Esophagus muscularis mucosa (tissue), 4 donors: ENCODE measurements at places on chromosomes 5 and 9. TPM values are rescaled to one million over a fixed set of nuclear protein-coding genes. Genes with fewer than 3 reads are reported as not detected.

YIPF5 gene
- total RNA-seq, result 24.9 TPM

- no peaks in the 10 kb centered on the region for H3K4me1 ChIP-seq
- H3K4me3 ChIP-seq, result no peak overlapping the region
- no peaks in the 10 kb centered on the region for H3K27me3 ChIP-seq
- DNase-seq, result no peak
- H3K27ac ChIP-seq, result no peak overlapping the region
Observed at GRCh38 chr5:82820961-82821845, 256.0 kb downstream of the TMEM167A start.

- DNase-seq, result no peak
- H3K27ac ChIP-seq, result no peak overlapping the region
- H3K4me1 ChIP-seq, result peaks cover 46% of the 10 kb centered on the region
- no peaks in the 10 kb centered on the region for H3K27me3 ChIP-seq
- H3K36me3 ChIP-seq, result peaks cover 48% of the 10 kb centered on the region
- no peak overlapping the region for H3K4me3 ChIP-seq
Observed at GRCh38 chr9:124855944-124856765, 2.9 kb downstream of the WDR38 start.

DNA sequence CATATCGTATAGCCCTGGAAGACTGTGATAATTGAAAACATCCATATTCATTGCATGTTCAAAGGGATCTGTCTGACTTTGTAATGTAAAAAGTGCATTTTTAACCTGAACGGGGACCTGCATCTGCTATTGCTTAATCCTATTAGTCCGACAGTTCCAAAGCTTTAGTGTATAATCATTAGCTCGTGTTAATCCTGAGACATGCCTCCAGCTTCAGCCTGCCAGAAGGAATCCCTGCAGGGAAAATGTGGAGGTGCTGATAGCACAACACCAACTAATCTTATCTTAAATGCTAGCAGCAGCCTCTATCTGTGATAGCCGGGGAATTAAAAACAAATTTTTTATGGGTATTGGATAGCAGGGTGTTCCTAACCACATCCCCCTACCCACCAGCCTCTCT is 495.2 kb downstream of the TLE4 start:
- no peaks in the 10 kb centered on the region for H3K27me3 ChIP-seq
- H3K4me3 ChIP-seq, result no peak overlapping the region
- H3K4me1 ChIP-seq, result peaks cover 6% of the 10 kb centered on the region

GRCh38 chr9:121765021-121765950 is 113.9 kb downstream of the DAB2IP start:
- H3K36me3 ChIP-seq, result peaks cover 87% of the 10 kb centered on the region
- no peak for DNase-seq
- peaks cover 39% of the 10 kb centered on the region for H3K4me1 ChIP-seq
- H3K27ac ChIP-seq, result peak overlapping the region; percentile 67
- H3K4me3 ChIP-seq, result no peak overlapping the region
- H3K27me3 ChIP-seq, result no peaks in the 10 kb centered on the region

GRCh38 chr5:44942524-44943001 is 133.8 kb downstream of the MRPS30 start:
- H3K4me1 ChIP-seq, result no peaks in the 10 kb centered on the region
- H3K27me3 ChIP-seq, result no peaks in the 10 kb centered on the region
- no peak for DNase-seq

DNA sequence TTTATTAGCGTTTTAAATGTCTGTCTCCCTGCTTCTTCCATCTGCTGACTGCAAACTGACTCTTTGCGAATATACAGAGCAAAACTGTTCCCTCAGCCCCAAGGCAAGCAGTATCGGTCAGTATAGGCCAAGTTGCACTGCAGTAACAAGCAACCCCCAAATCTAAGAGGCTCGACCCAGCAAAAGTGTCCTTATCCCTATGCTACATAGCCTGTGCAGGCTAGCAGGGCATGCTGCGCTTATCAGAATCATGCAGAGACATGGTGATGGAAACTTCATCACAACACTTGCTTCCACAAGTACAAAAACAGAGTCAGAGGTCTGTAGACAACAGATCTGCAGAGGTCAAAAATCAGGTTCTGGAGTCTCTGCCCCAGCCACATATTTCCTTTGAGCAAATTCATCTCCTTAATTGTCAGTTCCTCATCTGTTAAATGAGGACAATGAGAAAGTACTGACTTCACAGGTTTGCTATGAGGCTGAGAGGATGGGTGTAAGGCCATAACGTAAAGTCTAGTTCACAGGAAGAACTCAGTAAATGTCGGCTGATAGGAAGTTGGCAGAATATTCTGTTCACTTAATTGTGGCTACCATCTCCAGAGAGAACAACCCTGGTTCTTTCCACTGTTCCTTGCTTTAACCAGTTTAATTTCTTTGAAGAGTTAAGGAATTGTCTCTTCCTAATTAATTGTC is 9.6 kb upstream of the IL17B start:
- peaks cover 94% of the 10 kb centered on the region for H3K4me1 ChIP-seq
- H3K4me3 ChIP-seq, result no peak overlapping the region
- no peaks in the 10 kb centered on the region for H3K36me3 ChIP-seq
- DNase-seq, result no peak
- H3K27ac ChIP-seq, result peak overlapping the region; percentile 94
- no peaks in the 10 kb centered on the region for H3K27me3 ChIP-seq

GDNF gene
- 2.0 TPM for total RNA-seq

- no peaks in the 10 kb centered on the region for H3K36me3 ChIP-seq
- H3K4me3 ChIP-seq, result no peak overlapping the region
- peaks cover 57% of the 10 kb centered on the region for H3K4me1 ChIP-seq
- H3K27me3 ChIP-seq, result no peaks in the 10 kb centered on the region
Observed at GRCh38 chr5:72452515-72453245, 54.5 kb downstream of the ZNF366 start.

GABRA1 gene
- not detected for total RNA-seq

HTR1A gene
- total RNA-seq, result not detected

FOXD4L6 gene
- total RNA-seq, result 0.33 TPM

GRCh38 chr5:90293931-90294330 is 115.6 kb downstream of the CETN3 start:
- H3K27ac ChIP-seq, result no peak overlapping the region
- no peak overlapping the region for H3K4me3 ChIP-seq
- no peaks in the 10 kb centered on the region for H3K27me3 ChIP-seq
- no peaks in the 10 kb centered on the region for H3K36me3 ChIP-seq

- H3K27ac ChIP-seq, result no peak overlapping the region
- H3K36me3 ChIP-seq, result no peaks in the 10 kb centered on the region
Observed at GRCh38 chr5:41788941-41789368, 81.3 kb downstream of the OXCT1 start.

THOC3 gene
- total RNA-seq, result 26.4 TPM

GRCh38 chr9:91374939-91375338 is 13.2 kb upstream of the AUH start:
- H3K4me3 ChIP-seq, result no peak overlapping the region
- no peaks in the 10 kb centered on the region for H3K27me3 ChIP-seq
- no peak for DNase-seq
- H3K36me3 ChIP-seq, result no peaks in the 10 kb centered on the region
- H3K27ac ChIP-seq, result no peak overlapping the region
- no peaks in the 10 kb centered on the region for H3K4me1 ChIP-seq

SNCAIP gene
- 2.8 TPM for total RNA-seq

TERT gene
- not detected for total RNA-seq

DCAF12 gene
- total RNA-seq, result 23.2 TPM

CFAP157 gene
- not detected for total RNA-seq

LIX1 gene
- total RNA-seq, result 1.2 TPM
